ENCODE measurements at places on chromosomes 12 and 14.

DNA sequence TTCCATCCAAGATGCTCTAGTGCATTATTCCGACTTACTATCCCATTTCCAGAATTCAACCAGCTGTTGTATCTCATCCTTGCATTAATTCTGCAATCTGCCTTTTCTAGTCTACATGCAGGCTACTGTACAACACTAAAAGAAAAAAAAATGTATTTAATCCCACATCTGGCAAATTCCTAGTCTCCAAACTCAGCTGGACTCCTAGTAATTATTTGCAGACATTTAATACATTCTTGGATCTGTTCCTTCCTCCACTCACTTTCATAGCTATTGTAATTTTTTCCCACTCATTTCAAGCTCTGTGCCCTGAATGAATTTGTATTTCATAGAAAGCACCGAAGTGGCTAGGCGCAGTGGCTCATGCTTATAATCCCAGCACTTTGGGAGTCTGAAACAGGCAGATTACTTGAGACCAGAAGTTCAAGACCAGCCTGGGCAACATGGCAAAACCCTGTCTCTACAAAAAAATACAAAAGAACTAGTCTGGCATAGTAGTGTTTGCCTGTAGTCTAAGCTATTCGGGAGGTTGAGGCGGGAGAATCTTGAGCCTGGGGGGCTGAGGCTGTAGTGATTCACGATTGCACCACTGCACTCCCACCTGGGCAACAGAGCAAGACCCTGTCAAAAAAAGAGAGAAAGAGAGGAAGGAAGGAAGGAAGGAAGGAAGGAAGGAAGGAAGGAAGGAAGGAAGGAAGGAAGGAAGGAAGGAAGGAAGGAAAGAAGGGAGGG, 39.5 kb upstream of the YAF2 start:
- no peak for DNase-seq

- no peak for DNase-seq
Measured at GRCh38 chr12:18752280-18752920, 14.5 kb downstream of the CAPZA3 start.

- no peak for DNase-seq
Measured at GRCh38 chr14:20179880-20180279, 10.8 kb upstream of the OR11G2 start.

- no peak for DNase-seq
Measured at GRCh38 chr12:17062267-17063036, 456.5 kb upstream of the LMO3 start.

GRCh38 chr12:642633-643474, 20.4 kb downstream of the NINJ2 start:
- no peak for DNase-seq

DNA sequence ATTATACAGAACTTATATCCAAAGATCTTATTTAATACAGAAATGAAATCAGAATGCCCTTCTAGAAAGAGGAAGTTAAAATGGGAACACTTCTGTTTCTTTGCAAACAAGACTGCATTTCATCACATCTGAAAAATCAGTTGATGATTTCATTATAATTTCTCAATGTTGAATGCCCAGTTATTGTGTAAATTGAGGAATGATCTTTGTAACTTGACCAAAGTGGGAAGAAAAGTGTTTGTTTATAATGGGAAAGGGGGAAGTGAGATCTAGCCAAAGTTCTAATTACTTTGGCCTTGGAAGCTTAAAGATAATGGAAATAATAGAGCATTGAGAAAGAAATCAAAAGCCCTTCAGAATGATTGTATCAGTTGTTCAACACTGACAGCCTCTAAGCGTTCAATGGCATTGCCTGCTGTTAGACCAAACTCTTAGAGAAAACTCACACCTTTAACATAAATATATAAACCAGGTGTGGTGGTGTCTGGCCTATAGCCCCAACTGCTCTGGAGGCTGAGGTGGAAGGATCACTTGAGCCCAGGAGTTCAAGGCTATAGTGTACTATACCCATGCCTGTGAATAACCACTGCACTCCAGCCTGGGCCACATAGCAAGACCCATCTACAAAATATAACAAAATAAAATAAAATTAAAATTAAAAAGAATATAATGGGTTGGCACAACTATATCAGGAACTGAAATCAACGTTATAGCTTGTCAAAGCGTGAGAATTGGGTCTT, 9.9 kb upstream of the LYZ start:
- no peak for DNase-seq

GRCh38 chr12:121543786-121544185, 37.0 kb downstream of the KDM2B start:
- DNase-seq, result no peak
